Stimulated activated CD4-positive, alpha-beta T cell treated with anti-CD3 and anti-CD28 coated beads, Interleukin-4, amount 100 ng/mL, for 4 hours (primary cell): ENCODE measurements at places on chromosomes 2 and 18.
A peak's percentile ranks its signal among the peaks of the same experiment; 100 is the strongest.

GRCh38 chr2:13558368-13558767 is 841.6 kb downstream of the TRIB2 start:
- no peak for DNase-seq

DNA sequence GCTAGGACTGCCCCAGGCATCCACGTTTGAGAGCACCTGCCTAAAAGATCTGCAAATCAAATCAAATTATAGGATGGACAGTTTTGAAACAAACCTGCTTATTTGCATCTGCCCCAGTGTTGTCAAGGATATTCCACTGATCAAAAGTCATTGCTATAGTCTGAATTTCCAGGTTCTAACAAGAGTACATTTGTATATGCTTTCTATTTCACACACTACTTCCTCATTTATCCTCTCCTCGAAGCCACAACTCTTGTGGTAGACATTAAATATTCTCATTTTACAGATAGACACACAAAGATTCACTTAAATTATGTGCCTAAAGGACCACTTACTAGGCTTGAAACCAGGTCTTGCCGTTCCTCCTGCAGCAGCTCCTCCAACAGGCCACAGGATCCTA is 11.9 kb upstream of the TET3 start:
- DNase-seq, result no peak

GRCh38 chr2:166647935-166648334 is 153.9 kb upstream of the SCN7A start:
- DNase-seq, result no peak

DNA sequence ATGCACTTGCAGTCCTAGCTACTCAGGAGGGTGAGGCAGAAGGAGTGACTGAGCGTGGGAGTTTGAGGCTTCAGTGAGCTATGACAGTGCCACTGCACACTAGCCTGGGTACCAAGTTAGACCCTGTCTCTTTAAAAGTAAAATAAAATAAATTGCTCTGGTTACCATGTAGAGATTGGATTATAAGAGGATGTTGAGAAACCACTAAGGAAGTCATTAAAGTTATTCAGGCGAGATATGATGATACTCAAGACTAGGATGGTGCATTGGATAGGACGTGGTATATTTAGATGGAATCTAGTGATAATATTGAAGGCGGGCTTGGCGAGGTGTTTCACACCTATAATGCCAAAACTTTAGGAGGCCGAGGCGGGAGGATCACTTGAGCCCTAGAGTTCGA is 50.6 kb downstream of the BMPR2 start:
- DNase-seq, result no peak

GRCh38 chr2:72934683-72935610 is 17.6 kb downstream of the EMX1 start:
- no peak for DNase-seq

DNA sequence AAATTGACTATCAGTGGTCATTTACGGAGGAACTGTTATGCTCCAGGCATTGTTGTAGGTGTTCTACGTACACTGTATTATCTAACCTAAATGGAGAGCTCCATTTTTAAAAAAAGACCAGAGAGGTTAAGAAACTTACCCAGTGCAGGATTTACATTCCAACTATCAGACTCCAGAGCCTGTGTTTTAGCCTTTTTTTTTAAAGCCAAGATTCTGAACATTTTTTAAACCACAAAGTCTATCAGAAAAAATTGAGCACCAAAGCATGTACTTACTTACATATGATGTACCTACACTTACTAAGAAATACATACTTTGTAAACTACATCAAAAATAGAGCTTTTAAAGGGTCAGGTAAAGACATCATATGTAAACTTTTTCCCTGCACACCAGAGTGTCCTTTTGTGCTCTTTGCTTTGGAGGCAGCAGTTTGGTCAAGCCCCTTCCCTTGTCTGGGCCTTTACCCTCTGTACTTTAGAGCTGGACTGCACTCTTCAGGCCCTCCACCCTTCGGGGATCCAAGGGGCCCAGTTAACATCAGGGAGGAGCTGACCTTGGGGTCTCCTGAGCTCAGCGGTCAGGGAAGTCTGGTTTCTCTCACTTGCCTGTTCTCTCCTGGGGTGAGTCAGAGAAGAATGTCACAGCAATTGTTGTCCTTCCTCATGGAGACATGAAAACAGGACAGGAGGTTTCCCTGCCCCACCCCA is 58.4 kb downstream of the ITGB1BP1 start:
- DNase-seq, result no peak

- no peak for DNase-seq
Observed at GRCh38 chr2:104502901-104503300, 351.0 kb upstream of the POU3F3 start.

GRCh38 chr18:49565612-49566011 is 3.8 kb downstream of the LIPG start:
- DNase-seq, result no peak

- no peak for DNase-seq
Observed at GRCh38 chr2:162731917-162732804, 106.4 kb downstream of the KCNH7 start.

GRCh38 chr2:205937211-205937610 is 148.8 kb downstream of the INO80D start:
- DNase-seq, result no peak

GRCh38 chr2:98385050-98385699 is 38.9 kb downstream of the CNGA3 start:
- peak; percentile 69 for DNase-seq

DNA sequence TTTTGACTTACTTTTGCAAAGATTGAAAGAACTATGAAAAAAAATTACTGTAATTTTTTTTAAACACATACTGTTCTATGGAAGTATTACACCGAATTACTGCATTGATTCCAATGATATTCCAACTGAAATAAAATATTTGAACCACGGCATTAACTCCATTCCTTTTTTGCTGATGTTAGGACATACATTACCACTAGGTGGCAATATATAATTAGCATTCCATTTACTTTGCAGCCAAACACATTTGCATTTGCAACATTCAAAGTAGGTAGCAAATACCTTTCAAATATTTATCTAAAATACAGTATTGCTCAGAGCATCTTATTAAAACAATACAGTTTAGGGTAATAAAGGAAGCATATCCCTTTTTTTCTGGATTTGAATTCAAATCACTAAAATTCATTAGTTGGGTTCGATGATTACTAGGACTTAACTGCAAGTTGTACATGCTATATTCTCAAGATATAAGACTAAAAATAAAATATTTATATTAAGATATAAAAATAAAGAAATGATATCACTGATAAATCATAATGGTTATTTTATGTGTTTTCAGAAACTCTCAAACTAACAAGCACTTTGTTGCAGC is 31.3 kb downstream of the LANCL1 start:
- no peak for DNase-seq

DNA sequence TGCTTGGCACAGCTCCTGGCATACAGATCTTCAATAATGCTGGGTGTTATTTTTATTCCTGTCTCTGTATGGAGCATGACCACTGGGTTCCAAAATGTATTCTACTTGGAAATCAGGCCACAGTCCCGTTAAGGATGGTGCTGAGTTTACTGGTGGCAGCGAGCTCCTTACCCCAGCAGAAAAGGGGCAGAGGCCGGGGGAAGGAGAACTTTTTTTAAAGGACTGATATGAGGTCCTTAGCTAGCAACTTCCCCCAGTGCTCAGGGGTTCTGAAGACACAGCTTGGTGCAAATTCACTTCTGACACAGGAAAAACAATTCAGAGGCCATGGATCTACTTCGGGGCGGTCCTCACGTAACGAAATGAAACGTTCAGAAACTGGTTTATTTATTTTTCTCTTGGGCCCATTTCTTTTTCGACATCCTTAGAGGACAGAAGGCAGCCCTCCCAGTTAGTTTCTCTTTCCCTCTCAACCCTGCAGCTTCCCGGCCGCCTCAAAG is 872 bp downstream of the RDH14 start:
- DNase-seq, result no peak

DNA sequence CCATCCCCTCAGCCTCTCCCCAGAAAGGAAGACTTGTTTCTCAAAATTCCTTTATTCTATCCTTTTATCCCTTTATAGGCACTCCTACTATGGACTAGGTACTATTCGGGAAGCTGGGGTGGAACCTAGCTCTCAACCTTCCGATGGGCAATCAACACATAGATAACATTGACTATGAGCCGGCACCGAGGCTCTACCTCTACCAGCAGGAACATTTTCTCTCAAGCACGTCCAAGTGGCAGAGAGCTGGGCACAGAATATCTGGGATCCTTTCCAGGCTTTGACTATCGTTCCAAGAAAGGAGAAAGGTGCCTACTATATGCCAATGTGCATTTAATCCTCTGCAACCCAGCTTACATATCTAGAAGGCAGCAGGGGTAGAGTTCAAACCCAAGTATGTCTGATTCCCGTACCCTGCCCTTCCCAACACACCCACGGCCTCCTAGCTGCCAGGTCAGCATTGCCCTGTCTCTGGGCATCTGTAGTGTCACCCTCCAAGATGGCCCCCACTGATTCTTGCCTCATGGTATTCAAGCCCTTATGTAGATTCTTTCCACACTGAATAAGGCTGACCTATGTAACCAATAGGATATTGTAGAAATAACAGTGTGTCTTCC is 28.3 kb downstream of the TNS1 start:
- DNase-seq, result no peak

- no peak for DNase-seq
Observed at GRCh38 chr2:101850450-101850849, 141.3 kb upstream of the IL1R2 start.

GRCh38 chr2:88824951-88825350 is 133.5 kb downstream of the RPIA start:
- DNase-seq, result no peak

- DNase-seq, result no peak
Observed at GRCh38 chr2:219983836-219984235, 356.4 kb downstream of the SLC4A3 start.

- no peak for DNase-seq
Observed at GRCh38 chr2:208608122-208608835, 201.7 kb downstream of the PTH2R start.

DNA sequence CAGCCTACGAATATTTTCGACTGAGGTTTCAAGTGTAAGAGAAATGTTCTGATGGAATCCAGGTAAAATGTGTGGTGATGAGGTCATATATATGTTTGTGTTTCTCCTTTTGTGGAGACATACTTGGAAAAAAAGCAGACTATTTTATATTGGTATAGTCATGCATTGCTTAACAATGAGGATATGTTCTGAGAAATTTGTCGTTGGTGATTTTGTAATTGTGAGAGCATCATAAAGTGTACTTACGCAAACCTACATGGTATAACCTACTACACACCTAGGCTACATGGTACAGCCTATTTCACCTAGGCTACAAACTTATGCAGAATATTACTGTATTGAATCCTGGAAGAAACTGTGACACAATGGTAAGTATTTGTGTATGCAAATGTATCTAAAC is 1849.9 kb upstream of the CELF4 start:
- DNase-seq, result no peak

GRCh38 chr18:75454022-75454795 is 26.7 kb upstream of the SMIM21 start:
- DNase-seq, result no peak

GRCh38 chr2:113167115-113167932 is 6.4 kb upstream of the PSD4 start:
- DNase-seq, result peak; percentile 38

DNA sequence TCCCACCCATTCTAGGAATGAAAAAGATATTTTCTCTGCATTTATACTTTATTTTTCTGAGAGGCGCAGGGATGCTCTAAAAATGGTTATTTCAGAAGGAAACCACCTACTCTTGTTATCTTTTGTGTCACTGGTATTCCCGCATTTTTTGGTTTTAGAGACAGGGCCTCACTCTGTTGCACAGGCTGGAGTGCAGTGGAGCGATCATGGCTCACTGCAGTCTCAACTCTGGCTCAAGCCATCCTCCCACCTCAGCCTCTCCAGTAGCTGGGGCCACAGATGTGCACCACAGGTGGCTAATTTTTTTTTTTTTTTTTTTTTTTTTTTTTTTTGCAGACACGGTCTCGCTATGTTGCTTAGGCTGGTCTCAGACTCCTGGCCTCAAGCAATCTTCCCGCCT is 135.9 kb downstream of the NCK2 start:
- DNase-seq, result no peak

DNA sequence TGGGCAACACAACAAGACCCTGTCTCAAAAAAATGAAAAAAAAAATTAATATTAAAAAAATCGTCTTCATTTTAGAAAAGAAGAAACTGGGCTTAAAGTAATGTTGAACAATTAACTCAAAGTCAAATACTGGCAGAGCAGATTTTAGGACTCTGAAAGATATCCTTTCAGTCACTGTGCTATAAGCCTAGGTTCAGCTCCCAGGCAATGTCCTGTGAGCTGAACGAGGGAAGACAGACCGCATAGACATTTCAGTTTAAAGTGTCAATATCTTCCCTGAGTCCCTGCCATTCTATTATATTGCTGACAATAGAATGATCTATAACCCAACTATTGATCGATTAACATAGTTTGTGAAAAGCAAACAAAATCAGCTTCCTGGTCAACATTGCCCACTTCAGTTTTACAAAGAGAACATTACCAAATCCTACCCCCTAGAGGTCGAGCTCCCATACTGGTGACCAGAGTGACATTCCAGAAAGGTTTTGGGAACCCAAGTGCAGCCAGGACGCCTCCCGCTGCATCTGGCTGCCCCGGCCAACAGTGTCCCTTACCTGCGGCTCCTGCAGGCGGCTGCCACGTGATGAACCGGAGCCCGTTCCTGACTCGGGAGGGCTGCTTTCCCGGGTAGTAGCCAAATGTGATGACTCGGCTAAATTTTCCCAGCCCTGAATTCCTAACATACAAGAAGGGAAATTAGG is 639 bp downstream of the MRO start:
- no peak for DNase-seq

GRCh38 chr2:214713080-214713830 is 96.2 kb downstream of the BARD1 start:
- no peak for DNase-seq

GRCh38 chr2:236209996-236210395 is 41.8 kb upstream of the GBX2 start:
- no peak for DNase-seq

DNA sequence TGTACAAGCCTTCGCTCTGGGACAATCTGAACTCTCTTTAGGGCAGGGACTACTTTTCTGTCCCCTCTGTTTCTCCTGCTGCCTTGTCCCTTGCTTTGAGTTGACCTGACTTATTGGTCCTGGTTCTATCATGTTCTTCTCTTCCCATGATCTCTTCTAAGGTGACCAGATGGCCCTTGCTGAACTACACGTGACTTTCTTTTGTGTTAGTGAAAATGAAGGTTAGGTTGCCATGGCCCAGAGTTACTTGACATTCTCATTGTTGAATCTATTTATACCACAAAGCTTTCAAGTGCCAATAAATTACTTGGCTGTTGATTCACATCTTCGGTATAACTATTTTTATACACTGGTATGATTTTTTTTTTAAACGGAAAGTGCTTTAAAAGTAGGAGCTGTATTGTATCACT is 24.4 kb downstream of the MRPL33 start:
- DNase-seq, result no peak

- DNase-seq, result no peak
Observed at GRCh38 chr2:88669482-88670214, 21.8 kb upstream of the RPIA start.

- DNase-seq, result no peak
Observed at GRCh38 chr2:156306821-156307220, 25.7 kb downstream of the NR4A2 start.

GRCh38 chr2:30248791-30249190 is 17.5 kb downstream of the LBH start:
- DNase-seq, result no peak
